ENCODE measurements at places on chromosomes 2 and 18.

DNA sequence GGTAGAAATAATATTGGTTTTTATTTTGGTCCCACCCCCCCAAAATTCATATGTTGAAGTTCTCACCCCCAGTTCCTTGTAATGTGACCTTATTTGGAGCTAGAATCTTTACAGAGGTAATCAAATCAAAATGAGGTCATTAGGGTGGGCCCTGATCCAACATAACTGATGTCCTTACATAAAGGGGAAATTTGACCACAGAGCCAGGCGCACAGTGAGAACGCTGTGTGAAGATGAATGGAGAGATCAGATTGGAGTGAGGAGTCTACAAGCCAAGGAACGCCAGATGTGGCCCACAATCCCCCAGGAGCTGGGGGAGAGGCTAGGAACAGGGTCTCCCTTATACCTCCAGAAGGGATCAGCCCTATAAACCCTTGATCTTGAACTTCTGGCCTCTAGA, 31.6 kb upstream of the TRIB2 start:
- DNase-seq, result no peak

GRCh38 chr2:11680901-11681721, 11.1 kb upstream of the NTSR2 start:
- DNase-seq, result no peak

DNA sequence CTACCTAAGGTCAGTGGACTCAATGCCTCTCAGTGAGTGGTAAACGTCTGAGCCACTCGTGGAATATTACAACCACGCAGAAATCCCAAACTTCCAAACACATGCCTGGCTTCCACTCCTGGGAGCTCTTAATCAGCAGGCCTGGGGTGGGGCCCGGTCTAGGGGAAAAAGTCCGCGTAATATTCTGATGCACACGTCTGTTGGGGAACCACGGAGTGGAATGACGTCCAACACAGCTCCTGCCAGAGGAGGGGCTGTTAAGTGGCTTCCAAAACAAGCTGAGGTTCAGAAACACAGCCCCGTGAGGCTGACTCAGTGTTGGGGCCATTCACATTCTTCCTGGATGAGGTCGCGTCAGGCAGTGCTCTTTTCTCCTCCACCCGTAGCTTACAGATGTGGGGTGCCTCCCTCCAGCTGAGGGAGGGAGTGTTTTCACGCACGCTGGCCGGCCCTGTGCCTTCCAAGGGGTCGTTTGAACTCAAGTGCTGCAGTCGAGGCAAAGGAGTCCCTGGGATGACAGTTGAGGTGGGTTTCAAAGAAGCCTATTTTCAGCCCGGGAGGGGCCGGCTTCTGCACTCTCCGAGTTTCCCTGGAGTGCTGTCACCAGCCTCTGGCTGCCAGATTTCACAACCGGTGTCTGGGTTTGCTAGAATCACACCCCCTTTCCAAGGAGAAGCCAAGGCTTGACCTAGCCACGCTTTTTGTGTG, 73.1 kb downstream of the ACKR3 start:
- no peak for DNase-seq

DNA sequence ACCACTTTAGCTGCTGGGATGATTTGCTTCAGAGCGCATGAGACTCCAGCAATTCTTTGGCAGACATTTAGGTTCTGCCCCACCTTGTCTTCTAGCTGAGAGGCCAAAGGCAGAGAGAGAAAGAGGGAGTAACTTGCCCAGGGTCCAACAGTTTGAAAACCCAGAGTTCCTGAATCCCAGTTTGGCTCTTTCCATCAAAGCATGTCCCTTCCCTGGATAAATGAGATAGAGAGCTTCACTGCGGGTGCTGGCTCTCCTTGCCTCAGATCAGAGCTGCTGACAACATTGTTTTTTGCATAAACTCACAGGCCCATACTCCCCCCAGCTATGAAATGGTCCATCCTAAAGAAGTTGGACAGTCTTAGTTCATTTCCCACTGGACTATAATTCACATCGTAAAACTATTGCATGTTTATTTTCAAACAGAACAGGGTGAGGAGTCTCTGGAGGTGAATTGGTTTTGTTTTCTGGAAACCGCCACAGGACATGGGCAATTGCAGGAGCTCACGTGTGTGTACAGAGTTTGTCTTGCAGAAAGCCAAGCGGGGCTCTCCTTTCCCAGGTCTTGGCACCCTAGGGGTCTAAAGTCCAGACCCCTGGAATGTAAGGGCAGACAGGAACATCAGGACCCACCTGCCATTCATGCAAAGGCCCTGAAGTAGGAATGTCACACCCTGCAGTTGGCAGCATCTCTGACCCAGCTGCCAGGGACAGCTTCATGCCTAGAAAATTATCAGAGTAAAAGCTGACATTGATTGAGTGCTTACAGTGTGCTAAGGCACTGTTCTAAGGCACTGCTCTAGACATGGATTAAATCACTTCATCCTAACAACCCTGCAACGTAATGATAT, 25.0 kb upstream of the SLC14A2 start:
- no peak for DNase-seq

DNA sequence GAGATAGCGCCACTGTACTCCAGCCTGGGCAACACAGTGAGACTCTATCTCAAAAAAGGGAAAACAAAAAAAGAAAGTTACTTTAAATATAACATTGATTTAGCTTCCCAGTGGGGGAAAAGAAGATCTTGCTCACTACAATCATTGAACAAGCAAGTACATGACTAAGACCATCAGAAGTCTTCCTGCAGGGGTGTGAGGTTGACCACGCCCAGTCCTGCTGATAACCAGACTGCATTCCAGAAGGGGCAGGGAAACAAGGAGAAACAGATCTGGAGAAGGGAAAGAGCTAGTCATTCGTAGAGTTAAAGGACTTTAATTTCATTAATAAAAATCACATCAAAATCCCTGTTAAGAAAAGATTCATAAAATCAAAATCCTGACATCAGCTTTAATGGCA, 77.5 kb downstream of the EPHA4 start:
- no peak for DNase-seq

DNA sequence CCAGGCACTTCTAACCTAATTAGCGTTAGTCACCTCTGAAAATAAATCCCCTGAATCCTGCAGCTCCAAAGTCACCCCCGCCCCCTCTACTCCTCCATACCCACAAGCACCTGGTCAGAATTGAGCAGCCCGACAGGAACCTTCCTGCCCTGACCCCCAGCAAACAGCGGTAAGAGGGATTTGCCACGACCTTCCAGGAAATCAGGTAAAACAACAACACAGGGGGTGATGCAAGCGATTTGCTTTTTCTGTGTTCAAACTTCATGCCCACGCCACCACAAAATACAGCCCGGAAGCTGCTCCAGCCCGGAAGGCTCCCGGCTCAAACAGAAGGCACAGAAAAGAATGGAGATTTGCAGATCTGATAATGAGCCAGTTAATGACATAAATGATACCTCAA, 367.1 kb downstream of the GPD2 start:
- DNase-seq, result no peak

DNA sequence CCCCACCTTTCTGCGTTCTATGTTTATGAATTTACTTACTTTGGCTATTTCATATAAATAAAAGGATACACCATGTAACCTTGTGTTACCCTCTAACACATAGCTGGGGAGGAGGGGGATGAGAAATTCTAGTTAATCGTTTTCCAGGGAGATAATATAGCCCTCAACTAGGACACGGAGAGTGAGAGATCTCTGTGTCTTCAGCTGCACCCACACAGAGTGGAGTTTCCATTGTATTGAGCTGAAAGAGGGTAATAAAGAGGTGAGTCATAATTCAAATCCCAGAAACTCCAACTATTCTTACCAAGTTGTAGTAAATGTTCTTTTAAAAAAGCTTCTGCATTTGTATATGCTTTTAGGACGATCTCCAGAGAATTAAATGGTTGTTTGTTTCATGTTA, 110.1 kb upstream of the SULT1C3 start:
- DNase-seq, result no peak

GRCh38 chr2:69020496-69021426, 7.8 kb downstream of the ANTXR1 start:
- no peak for DNase-seq

DNA sequence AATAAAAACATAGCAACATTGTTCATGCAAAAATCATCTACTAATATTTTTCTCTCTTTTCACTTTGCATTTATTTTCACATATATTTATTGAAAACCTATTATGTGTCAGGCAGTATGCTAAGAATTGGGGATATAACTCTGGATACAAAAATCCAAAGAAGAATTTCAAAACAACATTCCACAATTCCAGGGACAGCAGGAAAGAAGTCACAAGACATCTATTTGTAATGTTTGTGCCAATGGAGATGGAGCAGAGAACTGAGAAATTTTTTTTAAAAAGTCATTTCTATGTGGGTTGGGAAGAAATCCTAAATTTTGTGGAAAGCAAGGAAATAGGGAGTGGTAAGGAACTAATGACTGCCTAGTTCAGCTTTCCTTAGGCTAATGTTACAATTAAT, 128.6 kb upstream of the TLK1 start:
- no peak for DNase-seq

DNA sequence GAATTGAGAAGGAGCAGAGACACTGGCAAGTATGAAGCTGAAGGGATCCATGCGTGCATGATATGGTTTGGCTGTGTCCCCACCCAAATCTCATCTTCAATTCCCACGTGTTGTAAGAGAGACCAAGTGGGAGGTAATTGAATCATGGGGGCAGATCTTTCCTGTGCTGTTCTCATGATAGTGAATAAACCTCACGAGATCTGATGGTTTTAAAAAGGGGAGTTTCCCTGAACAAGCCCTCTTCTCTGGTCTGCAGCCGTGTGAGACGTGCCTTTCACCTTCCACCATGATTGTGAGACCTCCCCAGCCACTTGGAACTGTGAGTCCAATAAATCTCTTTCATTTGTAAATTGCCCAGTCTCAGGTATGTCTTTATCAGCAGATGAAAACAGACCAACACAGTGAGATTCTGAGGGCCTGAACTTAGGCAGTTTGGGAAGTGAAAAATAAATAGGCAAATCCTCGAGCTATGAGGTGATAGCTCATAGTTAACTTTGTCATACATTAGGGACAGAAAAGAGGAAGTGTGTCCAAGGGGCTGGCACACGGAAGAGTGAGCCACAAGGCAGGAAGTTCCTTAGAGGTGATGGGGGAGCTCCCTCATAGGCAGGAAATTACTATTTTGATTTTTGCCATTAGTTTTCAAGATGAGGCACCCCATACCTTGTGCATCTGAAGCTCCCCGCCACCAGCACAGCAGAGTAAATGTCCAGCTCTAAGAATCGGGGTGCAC, 658.8 kb upstream of the ID2 start:
- no peak for DNase-seq

GRCh38 chr18:5285326-5285725, 10.2 kb downstream of the ZBTB14 start:
- no peak for DNase-seq

- DNase-seq, result no peak
These were observed 27.6 kb upstream of the CALCRL start for GRCh38 chr2:187475499-187476248.

- DNase-seq, result no peak
These were observed 341.6 kb upstream of the CDH7 start for GRCh38 chr18:65409261-65409660.

- DNase-seq, result no peak
These were observed 1.1 kb upstream of the FZD5 start for GRCh38 chr2:207770602-207771404.

GRCh38 chr18:22841840-22842239, 91.3 kb upstream of the RBBP8 start:
- DNase-seq, result no peak

GRCh38 chr2:119389615-119390306, 23.0 kb downstream of the DBI start:
- no peak for DNase-seq

- DNase-seq, result no peak
These were observed 149.0 kb downstream of the DSEL start for GRCh38 chr18:67367540-67367939.

DNA sequence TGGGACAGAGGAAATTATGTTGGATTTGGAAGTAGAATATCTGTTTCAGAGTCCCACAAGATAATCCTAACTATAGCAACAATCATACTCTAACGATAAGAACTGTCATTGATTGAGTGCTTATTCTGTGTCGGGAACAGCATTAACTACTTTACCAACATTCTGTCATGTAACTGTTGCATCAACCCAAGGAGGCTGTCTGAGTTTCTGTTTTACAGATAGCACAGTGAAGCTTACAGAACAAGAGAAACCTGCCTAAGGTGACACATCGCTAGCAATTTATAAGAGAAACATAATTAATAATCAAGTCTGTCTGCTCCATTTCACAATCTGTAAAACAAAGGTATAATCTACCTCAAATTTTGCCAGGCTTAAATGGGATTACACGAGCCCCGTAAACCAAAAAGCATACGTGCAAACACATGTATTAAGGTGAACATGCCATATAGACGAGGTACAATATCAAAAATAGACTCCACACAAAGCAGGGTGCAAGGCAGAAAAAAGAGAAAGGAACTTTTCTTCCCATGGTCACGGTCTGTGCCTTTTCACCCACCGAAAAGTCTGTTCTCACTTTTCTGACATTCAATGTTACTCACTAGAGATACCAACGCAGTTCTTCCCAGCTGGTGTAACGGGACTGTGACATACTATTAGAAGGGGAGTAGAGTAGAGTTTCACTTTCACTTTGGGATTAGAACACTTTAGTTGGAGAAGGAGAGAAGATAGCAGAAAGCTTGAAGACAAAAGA, 37.2 kb upstream of the SLC8A1 start:
- no peak for DNase-seq

DNA sequence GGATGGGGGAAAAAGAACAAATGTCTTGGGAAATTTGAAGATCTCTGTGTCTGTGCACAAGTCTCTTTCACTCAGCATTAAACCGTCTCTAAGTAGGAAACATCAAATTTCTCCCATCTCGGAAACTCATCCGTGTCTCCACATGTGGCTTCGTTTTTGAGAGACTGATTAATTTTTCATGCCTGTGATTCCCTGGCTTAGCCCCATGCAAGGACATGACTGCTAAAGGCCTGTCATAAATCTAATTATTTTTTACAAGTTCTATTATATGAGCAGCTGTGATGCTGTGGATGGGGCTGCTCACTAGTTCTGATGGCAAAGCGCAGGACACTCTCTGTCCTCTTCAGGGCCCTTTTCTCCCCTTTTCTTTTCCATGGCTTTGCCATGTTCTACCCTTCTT, 129.1 kb downstream of the RGPD3 start:
- no peak for DNase-seq

DNA sequence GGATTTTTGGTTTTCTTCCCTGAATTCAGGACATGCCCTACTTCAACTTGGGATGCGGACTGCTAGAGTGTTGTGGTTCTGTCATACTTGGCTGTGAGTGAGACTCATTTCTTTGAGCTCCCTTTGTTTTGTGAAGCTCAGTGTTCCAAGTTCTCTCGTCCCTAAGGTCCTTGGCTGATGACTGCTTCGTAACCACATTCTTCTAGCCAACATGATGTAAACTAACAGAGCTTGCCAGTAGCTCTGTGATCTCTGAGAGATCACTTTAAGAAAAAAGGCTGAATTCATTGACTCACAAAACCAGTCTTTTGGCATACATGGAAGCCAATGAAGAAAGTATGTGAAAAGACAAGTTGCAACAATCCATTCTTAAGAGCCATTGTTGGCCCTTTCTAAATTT, 96.9 kb upstream of the MSTN start:
- no peak for DNase-seq
